ENCODE measurements at places on chromosomes 16 and 17. TPM values are rescaled to one million over a fixed set of nuclear protein-coding genes. Genes with fewer than 3 reads are reported as not detected.

CLEC3A gene
- not detected for total RNA-seq

ZNF469 gene
- 0.83 TPM for total RNA-seq

GRCh38 chr16:66440970-66441369 lies 13.9 kb downstream of the BEAN1 start:
- no peak for DNase-seq

DNA sequence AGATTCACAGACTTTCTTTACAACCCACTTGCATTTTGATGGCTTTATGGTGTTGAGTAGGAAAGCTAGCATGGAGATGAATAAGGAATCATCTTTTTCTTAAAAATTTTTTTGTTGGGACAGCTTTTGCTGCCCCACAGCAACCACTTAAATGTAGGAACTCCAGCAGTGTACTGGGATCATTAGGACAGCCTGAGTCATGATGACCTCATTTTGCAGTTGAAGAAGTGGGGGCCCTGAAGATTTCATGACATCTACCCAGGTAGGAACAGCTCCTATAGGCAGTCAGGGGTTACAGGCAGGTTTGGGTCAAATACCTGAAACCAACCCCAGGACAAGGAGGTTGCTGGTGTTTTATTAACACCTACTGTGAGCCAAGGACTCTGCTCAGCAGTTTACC lies 2.1 kb downstream of the METTL22 start:
- no peak for DNase-seq

- DNase-seq = no peak
These were observed 19.0 kb upstream of the JPT2 start for GRCh38 chr16:1659031-1659430.
